RWPE1 (cell line): ENCODE measurements at places on chromosomes 1 and 21.

- no peak for DNase-seq
These were observed 182.1 kb upstream of the LMO4 start for GRCh38 chr1:87146538-87146937.

- no peak for DNase-seq
These were observed 122.9 kb upstream of the LYPLAL1 start for GRCh38 chr1:219050822-219051125.

- DNase-seq: no peak
These were observed 164.2 kb downstream of the FMN2 start for GRCh38 chr1:240255922-240256321.

- DNase-seq: no peak
These were observed 50.8 kb upstream of the ECE1 start for GRCh38 chr1:21341022-21341421.

DNA sequence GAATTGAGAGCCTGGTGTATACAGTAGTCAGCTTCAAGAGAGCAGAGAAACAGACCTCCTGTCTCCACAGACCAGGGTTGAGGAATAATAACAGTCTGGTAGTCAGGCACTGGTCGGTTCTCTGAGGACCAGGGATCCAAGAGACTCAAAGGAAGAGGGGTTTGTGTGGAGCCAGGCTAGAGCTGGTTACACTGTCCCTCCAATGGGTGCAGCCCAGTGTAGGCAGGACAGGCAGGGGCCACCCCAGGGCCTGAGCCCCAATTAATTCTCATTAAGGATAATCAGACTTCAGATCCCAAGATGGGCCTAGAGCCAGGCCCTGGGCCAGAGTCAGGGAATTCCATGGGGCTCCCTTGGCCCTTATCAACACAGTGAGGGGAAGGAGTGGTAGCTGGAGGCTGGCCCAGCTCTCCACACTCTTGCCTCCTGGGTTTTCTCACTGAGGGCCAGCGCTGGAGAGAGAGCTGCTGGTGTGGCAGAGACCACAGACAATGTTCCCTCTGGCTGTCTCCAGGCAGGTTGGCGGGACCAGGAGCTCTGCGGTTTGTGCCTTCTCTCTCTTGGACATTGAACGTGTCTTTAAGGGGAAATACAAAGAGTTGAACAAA, 9.1 kb downstream of the SEMA4A start:
- no peak for DNase-seq

DNA sequence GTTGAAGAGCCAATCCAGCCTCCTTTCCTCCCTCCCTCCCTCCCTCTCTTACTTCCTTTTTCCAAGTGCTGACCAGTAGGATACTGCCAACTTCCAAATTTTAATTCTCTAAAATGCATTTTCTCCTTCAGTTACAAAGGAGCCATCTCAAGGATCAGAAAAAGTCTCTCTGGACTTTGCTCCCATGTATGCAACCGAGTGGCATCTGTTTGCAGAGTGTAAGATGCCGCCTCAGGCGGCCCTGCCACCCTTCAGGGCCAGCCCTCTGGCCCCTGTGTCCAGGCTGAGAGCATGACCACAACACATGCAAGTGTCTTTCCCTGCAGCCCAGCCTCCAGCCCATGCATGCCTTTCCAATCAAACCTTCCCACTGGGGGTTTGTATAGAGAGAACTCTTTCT, 205.3 kb upstream of the RAB4A start:
- DNase-seq: no peak

DNA sequence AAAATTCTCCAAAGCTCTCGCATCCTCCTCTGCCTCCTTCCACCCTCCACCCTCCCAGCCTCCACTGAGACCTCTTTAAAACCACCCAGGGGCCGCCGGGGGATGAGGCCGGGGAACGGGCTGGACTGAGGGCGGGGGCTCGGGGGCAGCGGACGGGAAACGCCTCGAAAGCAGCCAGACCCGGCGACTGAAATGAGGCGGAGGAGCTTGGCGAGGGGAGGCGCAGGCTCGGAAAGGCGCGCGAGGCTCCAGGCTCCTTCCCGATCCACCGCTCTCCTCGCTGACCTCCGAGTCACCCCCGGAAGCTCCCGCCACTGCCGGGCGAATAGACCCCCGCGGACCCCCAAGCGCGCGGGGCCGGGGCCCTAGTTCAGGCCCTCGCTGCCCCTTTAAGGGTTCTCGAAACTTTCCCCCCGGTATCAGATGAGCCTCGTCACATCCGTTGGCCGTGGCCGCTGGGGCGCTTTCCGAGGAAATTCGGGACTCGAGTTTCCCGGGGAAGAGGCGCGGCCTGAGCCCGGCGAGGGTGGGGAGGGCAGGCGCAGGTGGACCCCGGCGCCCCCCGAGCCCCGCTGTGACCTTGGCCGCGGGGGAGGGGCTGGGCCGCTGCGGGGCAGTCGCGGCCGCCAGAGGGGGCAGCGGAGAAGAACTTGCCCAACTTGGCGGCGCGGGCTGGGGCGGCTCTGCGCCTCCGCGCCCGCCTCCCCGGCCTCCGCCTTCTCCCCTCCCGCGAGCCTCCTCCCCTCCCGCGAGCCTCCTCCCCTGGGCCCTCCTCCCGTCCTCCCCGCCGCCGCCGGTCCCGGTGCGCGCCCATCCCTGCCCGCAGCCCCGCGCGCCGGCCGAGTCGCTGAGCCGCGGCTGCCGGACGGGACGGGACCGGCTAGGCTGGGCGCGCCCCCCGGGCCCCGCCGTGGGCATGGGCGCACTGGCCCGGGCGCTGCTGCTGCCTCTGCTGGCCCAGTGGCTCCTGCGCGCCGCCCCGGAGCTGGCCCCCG, at the start of gene BACE2:
TSS of gene BACE2 (plus strand) at position 813 of the 995 bp plus-strand sequence. CDS start at position 917, 104 bp downstream.
- DNase-seq: peak; percentile 67

- DNase-seq: no peak
These were observed at the start of gene ZNF648 for GRCh38 chr1:182061594-182061993. TSS of gene ZNF648 (minus strand) at chr1:182061712. CDS start at chr1:182058010, 3,702 bp downstream.

- DNase-seq: no peak
These were observed 10.5 kb upstream of the DNAJB4 start for GRCh38 chr1:77994117-77994705.

DNA sequence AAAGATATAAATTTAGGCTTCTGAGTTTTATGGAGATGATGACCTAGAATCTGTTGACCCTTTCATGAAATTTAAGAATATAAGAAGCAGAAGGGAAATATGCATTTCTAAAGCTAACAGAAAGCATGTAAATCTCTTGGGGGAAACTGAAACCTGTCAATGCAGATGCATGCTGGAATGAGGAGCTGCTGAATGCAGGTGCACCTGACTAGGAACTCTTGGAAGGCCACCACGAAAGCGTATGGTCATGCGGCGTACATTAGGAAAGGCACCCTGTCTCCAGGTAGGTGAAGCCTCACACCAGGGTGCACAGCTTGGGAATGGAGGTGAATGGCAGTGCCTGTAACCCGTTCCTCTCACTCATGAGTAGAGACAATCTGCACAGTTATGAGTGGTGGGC, 309.7 kb downstream of the SEC16B start:
- no peak for DNase-seq

DNA sequence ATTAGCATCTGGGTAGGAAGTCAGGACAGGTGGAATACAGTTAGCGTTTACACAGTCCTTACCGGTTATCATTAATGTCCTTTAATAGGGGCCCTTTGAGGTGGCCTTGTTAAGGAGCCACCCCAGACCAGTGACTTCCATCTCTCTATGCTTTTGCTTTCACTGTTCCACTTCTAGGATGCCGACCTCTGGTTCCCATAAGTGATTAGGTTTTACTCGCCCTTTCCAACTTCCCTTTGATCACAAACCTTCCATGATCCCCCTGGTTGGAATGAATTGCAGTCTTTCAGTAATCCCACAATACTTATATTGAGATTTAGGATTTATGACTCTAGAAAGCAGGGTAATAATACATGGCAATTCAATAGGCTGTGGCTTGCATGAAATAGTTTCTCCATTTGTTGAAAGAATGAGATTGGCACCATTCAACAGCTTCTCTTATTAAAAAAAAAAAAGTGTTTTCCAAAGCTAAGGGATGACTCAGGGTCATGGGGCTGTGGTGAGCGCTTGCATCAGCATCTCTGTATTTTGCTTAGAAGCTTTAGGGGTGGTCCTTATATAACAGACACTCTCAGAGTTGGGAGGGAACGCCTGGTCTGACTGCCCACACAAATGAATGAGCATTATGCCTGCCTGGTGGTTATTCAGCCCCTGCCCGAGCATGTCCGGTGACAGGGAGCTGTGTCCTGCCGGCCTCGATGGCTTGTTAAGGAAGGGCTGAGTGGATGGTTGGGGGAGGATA, 110.5 kb downstream of the CNIH3 start:
- peak; percentile 53 for DNase-seq

DNA sequence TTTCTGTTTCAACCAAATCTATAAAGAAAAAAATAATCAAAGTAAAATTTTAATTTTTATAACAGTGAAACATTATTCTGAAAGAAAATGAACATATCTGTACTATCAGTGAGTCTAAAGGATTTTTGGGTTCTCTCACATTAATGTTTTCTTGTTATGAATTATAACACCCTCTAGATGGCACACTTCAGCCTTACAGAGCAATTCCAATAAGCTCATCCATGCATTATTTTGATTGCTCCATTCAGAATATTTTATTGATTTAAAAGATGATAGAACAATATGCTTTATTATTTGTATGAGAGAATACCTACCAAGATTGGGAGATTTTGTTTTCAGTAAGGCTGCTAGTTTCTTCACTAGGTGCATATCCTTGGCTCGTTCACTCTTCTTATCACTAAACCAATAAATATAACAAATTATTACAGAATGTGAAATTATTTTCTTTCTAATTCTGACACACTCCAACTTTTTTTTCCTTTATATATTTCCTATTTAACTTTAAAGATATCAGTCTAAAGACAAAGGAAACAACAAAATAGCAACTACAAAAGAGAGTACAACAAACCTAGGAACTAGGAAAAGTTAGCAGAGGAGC, 82.4 kb downstream of the RAB3GAP2 start:
- peak; percentile 53 for DNase-seq

GRCh38 chr1:241611063-241611462, 29.1 kb downstream of the CHML start:
- DNase-seq: peak; percentile 49

GRCh38 chr1:94723894-94724293, 96.3 kb upstream of the SLC44A3 start:
- no peak for DNase-seq

GRCh38 chr1:66464802-66465201, 69.2 kb upstream of the SGIP1 start:
- peak; percentile 83 for DNase-seq

DNA sequence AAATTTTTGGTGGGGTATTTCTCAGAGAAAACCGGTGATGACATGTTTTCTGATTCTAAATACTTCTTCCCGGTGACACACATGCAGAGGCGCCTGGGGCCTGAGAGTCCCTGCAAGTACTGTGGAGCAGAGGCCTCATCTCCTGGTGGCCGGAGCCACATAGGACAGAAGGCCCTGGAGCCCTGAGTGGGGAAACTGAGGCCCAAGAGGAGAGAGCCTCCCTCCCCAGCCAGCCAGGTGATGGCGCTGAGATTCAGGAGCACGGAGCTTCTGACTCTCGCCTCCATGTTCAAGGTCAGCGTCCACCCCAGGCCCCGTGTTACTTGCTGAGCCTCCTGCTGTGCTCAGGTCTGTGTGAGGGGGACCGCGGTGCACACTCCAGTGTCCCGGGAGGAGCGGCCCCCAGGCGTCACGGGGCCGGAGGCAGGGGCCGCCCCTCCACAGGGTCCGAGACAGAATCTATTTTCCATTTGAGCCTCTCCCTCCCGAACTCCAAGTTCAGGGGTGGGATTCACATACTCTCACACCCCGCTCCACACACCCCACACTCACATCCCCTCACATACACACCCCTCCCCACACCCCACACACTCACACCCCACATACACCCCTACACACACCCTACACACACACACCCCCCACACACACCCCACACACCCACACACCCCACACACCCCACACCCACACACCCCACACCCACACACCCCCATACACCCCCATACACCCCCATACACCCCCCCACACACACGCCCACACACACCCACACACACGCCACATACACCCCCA, 43.8 kb downstream of the SLX9 start:
- no peak for DNase-seq

- no peak for DNase-seq
These were observed 132.8 kb upstream of the CD34 start for GRCh38 chr1:208043691-208044181.

GRCh38 chr1:25468033-25468432, 37.3 kb downstream of the MACO1 start:
- DNase-seq: no peak

DNA sequence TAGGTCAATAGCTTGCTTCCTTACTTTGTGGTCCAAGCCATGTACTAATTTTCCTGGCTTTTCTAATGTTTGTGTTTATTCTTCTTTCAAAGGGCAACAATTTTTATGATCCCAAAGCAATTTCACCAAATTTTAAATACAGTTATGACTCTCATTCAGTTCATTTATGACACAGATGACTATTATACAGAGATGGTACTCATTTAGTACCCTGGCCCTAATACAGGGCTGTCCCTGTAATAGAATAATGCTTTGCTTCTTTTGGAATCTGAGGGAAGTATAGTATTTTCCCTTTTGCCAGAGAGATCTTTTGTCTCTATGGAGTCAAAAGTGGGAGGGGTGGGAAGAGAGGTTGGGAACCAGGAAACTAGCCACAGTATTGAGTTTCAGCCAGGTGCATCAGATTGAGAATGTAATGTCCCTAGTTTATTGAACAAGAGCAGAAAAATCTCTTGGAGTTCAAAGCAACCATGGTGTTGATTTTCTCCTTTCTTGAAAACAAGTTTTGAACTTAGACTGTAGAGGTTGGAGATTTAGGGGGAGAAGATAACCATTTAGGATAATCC, 20.4 kb downstream of the DENND2D start:
- no peak for DNase-seq

- no peak for DNase-seq
These were observed 16.2 kb downstream of the DNAJC11 start for GRCh38 chr1:6685381-6685780.

- peak; percentile 49 for DNase-seq
These were observed 330.0 kb downstream of the BARHL2 start for GRCh38 chr1:90386899-90387720.

DNA sequence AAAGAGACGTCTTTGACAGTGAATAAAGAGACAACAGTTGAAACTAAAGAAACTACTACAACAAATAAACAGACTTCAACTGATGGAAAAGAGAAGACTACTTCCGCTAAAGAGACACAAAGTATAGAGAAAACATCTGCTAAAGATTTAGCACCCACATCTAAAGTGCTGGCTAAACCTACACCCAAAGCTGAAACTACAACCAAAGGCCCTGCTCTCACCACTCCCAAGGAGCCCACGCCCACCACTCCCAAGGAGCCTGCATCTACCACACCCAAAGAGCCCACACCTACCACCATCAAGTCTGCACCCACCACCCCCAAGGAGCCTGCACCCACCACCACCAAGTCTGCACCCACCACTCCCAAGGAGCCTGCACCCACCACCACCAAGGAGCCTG, 68.5 kb downstream of the TPR start:
- DNase-seq: no peak
